ENCODE measurements at places on chromosomes 16 and 17.

DNA sequence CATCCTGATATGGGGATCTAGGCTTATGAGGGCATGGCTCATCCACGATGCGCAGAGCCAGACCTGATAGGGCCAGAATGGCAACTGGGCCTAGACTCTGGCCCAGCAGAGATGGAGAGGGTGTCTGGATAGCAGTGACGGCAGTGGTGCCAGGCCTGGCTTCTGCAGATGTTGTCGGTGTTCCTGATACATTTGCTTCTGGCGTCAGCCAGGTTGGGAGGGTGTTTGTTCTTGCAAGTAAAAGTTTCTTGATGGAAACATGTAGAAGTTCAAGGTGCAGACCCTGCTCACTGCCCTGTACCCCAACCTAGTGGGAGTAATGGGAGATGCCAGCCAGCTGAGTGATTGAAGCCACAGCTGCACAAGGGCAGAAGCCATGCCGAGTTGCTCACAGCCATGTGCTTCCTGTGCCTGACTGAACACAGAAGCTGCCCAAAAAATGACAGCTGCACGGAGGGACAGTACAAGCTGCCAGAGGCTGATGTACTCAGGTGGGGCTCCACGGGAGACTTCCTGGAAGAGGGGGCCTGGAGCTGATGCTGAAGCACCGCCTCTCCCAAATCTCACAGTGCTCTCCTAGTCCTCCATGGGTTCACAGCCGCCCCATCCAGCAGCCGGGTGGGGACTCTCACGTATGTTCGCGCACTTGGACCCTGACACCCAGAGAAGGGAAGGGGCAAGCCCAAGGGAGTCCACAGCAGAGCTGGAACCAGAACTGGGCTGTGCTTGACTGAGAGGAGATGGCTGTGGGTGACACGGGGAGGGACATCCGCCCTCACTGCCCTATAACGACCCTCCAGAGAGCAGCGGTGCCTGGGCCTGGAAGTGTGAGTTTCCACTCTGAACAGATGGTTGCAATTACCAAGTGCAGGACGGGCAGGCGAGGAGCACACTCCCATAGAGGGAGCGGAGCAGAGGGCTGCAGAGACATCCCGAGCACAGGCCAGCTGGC is 78.7 kb downstream of the N4BP1 start:
- H3K4me1 ChIP-seq, result peaks cover 25% of the 10 kb centered on the region
- no peak for DNase-seq
- H3K36me3 ChIP-seq, result no peaks in the 10 kb centered on the region
- H3K27me3 ChIP-seq, result no peaks in the 10 kb centered on the region
- H3K27ac ChIP-seq, result no peak overlapping the region
- no peak overlapping the region for H3K4me3 ChIP-seq

GRCh38 chr17:57195785-57196460 is 60.4 kb upstream of the MSI2 start:
- no peaks in the 10 kb centered on the region for H3K27me3 ChIP-seq
- H3K27ac ChIP-seq, result no peak overlapping the region
- H3K4me3 ChIP-seq, result no peak overlapping the region

DNA sequence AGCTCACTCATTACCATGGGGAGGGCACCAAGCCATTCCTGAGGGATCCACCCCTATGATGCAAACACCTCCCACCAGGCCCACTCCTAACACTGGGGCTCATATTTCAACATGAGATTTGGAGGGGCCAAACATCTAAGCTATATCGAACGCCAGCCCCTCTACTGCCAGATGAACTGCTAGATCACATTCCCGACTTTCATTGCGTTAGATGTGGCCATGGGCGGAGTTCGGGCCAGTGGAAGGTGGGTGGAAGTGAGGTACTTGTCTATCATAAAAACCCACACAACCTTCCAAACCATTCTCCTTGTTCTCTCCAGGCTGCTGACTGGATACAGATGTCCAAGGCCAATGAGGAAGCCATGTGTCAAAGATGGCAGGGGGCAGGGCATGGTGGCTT is 27.0 kb upstream of the ANKRD40CL start:
- H3K4me1 ChIP-seq, result peaks cover 7% of the 10 kb centered on the region
- H3K36me3 ChIP-seq, result no peaks in the 10 kb centered on the region
- DNase-seq, result no peak
- no peaks in the 10 kb centered on the region for H3K27me3 ChIP-seq
- H3K4me3 ChIP-seq, result no peak overlapping the region

- no peak for DNase-seq
- H3K36me3 ChIP-seq, result no peaks in the 10 kb centered on the region
- H3K4me3 ChIP-seq, result no peak overlapping the region
- no peaks in the 10 kb centered on the region for H3K27me3 ChIP-seq
- no peak overlapping the region for H3K27ac ChIP-seq
Measured at GRCh38 chr17:21385281-21385845, 9.2 kb downstream of the KCNJ12 start.

GRCh38 chr17:28045304-28045703 is 2.8 kb downstream of the NLK start:
- DNase-seq, result no peak
- H3K4me3 ChIP-seq, result no peak overlapping the region
- no peaks in the 10 kb centered on the region for H3K36me3 ChIP-seq
- no peak overlapping the region for H3K27ac ChIP-seq

DNA sequence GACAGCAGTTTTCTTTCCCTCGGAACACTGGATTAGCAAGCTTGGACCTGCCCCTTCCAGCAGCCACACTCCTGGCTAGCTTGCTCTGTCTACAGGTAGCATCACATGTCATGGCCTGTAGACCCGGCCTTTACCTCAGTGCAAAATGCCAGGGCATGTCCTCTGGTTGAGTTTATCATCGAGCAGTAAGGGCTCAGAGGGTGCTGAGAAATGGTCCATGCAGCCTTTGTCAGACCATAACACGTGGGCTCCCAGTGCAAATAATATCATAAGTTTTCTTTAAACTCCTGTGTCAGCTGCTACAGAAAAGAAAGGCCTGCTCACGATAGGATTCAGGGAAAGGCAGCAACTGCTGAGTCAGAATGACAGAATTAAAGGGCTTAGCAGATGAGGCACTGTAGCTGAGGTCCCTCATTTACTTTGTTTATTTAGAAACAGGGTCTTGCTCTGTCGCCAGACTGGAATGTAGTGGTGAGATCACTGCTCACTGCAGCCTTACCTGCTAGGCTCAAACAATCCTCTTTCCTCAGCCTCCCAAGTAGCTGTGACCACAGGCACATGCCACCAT is 8.0 kb upstream of the GNA13 start:
- no peak overlapping the region for H3K4me3 ChIP-seq
- no peaks in the 10 kb centered on the region for H3K36me3 ChIP-seq
- no peak overlapping the region for H3K27ac ChIP-seq
- H3K27me3 ChIP-seq, result no peaks in the 10 kb centered on the region
- peaks cover 21% of the 10 kb centered on the region for H3K4me1 ChIP-seq

GRCh38 chr16:79456036-79456435 is 144.5 kb downstream of the MAF start:
- no peaks in the 10 kb centered on the region for H3K36me3 ChIP-seq
- no peaks in the 10 kb centered on the region for H3K4me1 ChIP-seq
- DNase-seq, result no peak
- no peak overlapping the region for H3K27ac ChIP-seq

GRCh38 chr17:4110152-4110551 is 32.7 kb downstream of the ZZEF1 start:
- H3K4me3 ChIP-seq, result no peak overlapping the region
- H3K36me3 ChIP-seq, result peaks cover 87% of the 10 kb centered on the region
- H3K4me1 ChIP-seq, result no peaks in the 10 kb centered on the region
- H3K27me3 ChIP-seq, result no peaks in the 10 kb centered on the region
- no peak for DNase-seq
- no peak overlapping the region for H3K27ac ChIP-seq

DNA sequence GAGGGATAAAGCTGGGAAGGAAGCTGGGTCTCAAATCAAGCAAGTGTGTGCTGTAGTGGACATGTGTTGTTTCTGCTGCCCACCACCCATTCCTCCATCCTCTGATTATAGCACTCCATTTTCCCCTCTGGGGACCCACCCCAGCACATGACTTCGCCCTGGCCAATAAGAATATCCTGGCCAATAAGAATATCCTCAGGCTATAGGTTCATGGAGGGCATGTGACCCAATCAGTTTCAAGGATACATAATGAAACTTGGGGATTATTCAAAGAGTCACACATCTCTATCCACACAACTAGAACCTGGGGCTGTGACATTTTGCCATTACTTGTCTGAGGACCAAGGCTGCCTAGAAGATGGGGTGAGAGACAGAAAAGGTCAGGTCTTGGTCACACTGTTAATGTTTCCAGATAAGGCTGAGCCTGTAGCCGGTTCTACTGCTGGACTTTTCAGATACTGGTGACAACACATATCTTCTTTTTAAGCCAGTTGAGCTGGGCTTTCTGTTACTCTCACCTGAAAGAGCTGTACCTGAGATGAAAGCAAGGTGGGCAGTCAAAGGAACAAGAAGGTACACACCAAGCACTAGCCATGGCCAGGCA is 33.7 kb downstream of the MYO18A start:
- H3K27me3 ChIP-seq, result no peaks in the 10 kb centered on the region
- DNase-seq, result no peak
- H3K27ac ChIP-seq, result no peak overlapping the region
- H3K4me3 ChIP-seq, result no peak overlapping the region

DNA sequence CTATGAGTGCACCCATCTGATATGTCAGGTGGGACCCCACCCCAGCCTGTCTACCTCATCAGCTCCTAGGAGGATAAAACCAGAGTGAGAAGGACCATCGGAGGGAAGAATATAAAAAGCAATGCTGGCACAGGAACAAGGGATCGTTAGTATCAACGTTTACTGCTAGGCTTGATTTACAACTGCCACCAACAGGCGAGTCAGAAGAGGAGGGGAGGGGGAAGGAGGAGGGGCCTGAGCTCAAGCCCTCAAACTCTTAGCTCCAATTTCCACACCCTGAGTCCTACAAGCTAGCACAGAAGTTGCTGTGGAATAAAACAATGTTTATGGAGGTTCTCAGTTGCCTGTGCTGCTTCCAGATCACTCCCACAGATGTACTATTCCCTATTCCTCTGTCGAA is 234.5 kb downstream of the C16orf78 start:
- H3K36me3 ChIP-seq, result no peaks in the 10 kb centered on the region
- H3K4me1 ChIP-seq, result no peaks in the 10 kb centered on the region
- DNase-seq, result no peak
- no peaks in the 10 kb centered on the region for H3K27me3 ChIP-seq
- H3K27ac ChIP-seq, result no peak overlapping the region
- H3K4me3 ChIP-seq, result no peak overlapping the region

- H3K36me3 ChIP-seq, result no peaks in the 10 kb centered on the region
- no peaks in the 10 kb centered on the region for H3K27me3 ChIP-seq
- no peaks in the 10 kb centered on the region for H3K4me1 ChIP-seq
- DNase-seq, result no peak
- no peak overlapping the region for H3K4me3 ChIP-seq
- H3K27ac ChIP-seq, result no peak overlapping the region
Measured at GRCh38 chr17:70468661-70469060, 299.3 kb downstream of the KCNJ2 start.

GRCh38 chr17:66399441-66399840 is 97.0 kb downstream of the PRKCA start:
- no peaks in the 10 kb centered on the region for H3K36me3 ChIP-seq
- no peak overlapping the region for H3K4me3 ChIP-seq
- H3K27ac ChIP-seq, result no peak overlapping the region
- H3K4me1 ChIP-seq, result peaks cover 6% of the 10 kb centered on the region
- no peak for DNase-seq
- H3K27me3 ChIP-seq, result no peaks in the 10 kb centered on the region

- H3K27me3 ChIP-seq, result no peaks in the 10 kb centered on the region
- H3K4me3 ChIP-seq, result peak overlapping the region; percentile 16
- no peaks in the 10 kb centered on the region for H3K36me3 ChIP-seq
- peak overlapping the region; percentile 53 for H3K27ac ChIP-seq
- H3K4me1 ChIP-seq, result peaks cover 31% of the 10 kb centered on the region
Measured at GRCh38 chr16:2482708-2483534, 8.0 kb downstream of the TBC1D24 start.

GRCh38 chr17:8074554-8074953 is 13.0 kb downstream of the ALOX12B start:
- peaks cover 28% of the 10 kb centered on the region for H3K4me1 ChIP-seq
- no peak overlapping the region for H3K4me3 ChIP-seq
- H3K36me3 ChIP-seq, result no peaks in the 10 kb centered on the region

- peaks cover 60% of the 10 kb centered on the region for H3K4me1 ChIP-seq
- no peak for DNase-seq
- H3K36me3 ChIP-seq, result no peaks in the 10 kb centered on the region
Measured at GRCh38 chr16:67673712-67674580, 7.3 kb downstream of the C16orf86 start.

GRCh38 chr17:27296428-27296979 is 2.6 kb downstream of the WSB1 start:
- no peaks in the 10 kb centered on the region for H3K27me3 ChIP-seq
- no peak for DNase-seq
- peaks cover 57% of the 10 kb centered on the region for H3K4me1 ChIP-seq
- peak overlapping the region; percentile 100 for H3K27ac ChIP-seq
- no peaks in the 10 kb centered on the region for H3K36me3 ChIP-seq

DNA sequence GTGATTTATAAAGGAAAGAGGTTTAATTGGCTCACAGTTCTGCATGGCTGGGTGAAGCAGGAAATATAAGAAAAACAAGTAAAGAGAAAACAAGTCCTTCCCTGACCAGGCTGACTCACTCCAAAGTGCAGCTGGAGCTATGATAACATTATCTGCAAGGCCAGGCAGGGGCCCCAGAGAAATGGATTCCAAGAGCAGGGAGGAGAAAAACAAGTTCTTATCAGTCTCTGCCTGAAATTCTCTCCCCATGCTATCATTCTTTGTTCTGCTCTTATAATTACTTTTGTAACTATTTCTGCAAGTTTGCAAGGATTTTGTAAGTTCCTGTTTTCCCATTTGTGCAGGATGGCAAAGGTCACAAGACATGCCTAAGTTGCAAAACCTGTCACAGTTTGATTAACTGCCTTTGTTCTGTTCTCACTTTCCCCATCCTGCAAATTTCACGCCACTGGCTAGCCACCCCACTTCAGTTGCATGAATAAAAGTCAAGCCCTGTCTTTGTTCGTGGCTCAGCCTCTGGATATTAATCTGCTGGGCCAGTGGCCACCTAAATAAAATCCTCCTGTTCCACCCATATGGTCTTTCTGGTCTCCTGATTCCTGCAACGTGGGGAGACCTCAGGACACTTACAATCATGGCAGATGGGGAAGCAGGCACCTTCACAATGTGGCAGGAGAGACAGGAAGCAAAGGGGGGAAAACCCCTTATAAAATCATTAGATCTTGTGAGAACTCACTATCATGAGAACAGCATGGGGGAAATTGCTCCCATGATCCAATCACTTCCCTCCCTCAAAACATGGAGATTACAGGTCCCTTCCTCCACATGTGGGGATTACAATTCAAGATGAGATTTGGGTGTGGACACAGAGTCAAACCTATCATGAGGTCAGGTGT is 13.1 kb downstream of the ABCA9 start:
- no peak for DNase-seq
- no peaks in the 10 kb centered on the region for H3K27me3 ChIP-seq

GRCh38 chr16:85448557-85449190 is 164.4 kb upstream of the GSE1 start:
- no peak overlapping the region for H3K27ac ChIP-seq
- H3K36me3 ChIP-seq, result no peaks in the 10 kb centered on the region

- H3K4me3 ChIP-seq, result no peak overlapping the region
- no peaks in the 10 kb centered on the region for H3K36me3 ChIP-seq
- no peaks in the 10 kb centered on the region for H3K27me3 ChIP-seq
- DNase-seq, result no peak
- no peaks in the 10 kb centered on the region for H3K4me1 ChIP-seq
- no peak overlapping the region for H3K27ac ChIP-seq
Measured at GRCh38 chr16:52054326-52054725, 492.6 kb downstream of the TOX3 start.

GRCh38 chr17:12519956-12520594 is 145.6 kb upstream of the MYOCD start:
- H3K4me3 ChIP-seq, result no peak overlapping the region
- no peaks in the 10 kb centered on the region for H3K27me3 ChIP-seq
- no peak for DNase-seq

Measured in vagina (tissue), 2 donors.